Activated T-cell treated with anti-CD3 and anti-CD28 coated beads, Interleukin-2, amount 50 U/mL, for 1 hour (primary cell): ENCODE measurements at places on chromosomes 3 and 15.

DNA sequence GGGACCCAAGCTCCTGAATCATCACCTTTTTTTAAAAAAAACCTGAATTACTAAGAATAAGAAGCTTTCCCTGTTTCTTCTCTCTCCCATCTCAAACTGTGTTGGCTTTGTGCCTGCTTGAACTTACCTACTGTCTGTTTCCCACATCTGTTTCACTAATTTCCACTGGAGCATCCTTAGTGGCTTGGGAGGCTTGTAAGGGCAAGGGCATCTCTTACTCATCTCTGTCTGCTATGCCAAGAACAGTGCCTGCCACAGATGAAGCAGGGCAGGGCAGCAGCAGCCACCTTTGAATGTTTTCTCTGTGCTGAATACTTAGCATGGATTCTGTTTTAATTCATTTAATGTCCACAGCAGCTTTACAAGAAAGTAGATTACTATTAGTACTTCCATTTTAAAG, 42.3 kb downstream of the SNRK start:
- no peak for DNase-seq

GRCh38 chr3:141460097-141460704, 26.6 kb upstream of the RASA2 start:
- peak; percentile 88 for DNase-seq

DNA sequence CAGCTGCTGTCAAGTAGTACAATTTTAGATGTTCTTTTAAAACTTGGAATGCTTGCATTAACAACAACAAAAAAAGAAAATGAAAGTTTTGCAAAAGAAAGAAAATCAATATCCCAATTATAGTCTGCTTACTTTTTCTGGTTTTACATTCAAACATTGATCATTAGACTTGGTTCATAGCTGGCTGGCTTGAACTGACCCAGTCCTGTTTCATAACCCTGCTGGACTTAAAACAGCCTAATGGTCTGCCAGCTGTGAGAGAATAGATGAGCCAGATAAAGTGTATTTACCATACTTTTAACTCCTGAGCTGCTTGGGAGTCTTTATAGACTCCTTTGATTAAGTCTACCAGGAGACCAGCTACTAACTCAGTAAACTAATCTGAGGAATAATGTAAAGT, 59.2 kb downstream of the PIAS1 start:
- no peak for DNase-seq

DNA sequence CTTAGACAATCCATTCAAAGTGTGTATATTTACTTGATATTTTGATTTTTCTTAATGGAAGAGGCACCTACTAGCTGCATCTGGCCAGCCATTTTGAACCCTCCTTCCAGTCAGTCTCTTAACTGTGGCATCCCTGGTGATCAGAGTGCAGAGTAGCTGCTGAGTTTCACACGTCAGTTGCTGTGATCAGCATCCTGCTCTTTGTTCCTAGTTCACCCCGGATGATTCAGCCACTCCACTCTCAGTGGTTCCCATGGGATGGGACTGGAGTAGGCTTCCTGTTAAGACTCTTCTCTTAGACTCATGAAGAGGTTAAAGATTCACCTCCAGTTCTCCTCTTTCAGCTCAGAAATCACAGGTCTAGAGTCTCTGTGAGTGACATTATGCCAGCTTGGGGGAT, 75.8 kb downstream of the STXBP5L start:
- no peak for DNase-seq

DNA sequence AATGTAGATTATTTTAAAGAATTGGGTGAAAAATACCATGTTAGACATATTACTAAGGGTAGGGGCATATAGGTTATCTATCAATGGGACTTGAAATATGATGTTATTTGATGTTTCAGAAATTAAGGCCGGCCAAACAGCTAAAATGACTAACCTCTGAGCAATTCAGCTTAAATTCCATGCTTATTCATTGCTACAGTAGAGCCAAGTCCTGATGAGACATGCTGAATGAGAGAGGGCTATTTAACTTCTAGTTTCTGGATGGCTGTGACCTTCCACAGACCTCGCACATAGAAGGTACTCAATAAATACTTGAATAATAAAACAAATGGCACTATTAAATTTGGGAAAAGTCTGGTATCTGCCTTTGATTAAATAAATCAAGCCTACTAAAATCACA, 175.6 kb upstream of the WNT5A start:
- no peak for DNase-seq

DNA sequence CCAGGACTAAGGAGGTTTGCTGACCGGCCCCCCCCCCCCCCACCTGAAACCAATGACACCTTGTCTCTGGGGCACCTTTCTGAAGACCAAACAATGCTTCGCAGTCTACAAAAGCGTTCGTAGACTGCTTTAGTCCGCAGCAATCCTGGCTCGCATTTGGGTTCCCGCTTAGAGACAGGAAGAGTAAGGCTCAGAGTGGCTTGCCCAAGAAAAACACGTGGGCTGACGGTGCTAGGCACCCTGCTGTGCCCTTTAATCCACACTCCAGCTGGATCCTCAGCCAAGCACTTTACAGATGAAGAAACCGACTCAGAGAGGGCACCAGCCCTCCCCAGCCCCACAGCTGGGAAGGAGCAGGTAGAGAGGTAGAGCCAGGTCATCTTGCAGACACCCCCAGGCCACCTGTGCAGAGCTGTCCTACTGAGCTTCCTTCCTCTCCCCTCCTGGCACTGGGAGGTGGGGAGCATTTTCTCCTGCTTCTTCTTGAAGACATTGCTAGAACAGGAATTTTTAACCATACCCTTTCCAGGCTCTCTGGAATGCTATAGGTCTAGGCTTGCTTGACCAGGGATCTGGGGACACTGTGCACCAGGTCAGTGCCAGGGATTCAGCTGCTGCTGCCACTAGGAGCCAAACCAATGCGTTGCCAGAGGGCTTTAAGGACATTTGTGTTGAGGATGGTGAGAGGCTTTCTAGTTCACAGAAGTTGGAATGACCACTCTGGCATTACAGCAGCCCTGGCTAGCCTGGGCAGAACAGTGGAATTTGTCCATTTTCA, 1.0 kb upstream of the KLF15 start:
- DNase-seq = no peak

GRCh38 chr15:74306781-74307217, 60.6 kb downstream of the CYP11A1 start:
- DNase-seq = no peak

- no peak for DNase-seq
These were observed 14.7 kb upstream of the PIK3CB start for GRCh38 chr3:138849222-138849940.

- DNase-seq = no peak
These were observed 44.8 kb downstream of the FILIP1L start for GRCh38 chr3:100069472-100069871.

DNA sequence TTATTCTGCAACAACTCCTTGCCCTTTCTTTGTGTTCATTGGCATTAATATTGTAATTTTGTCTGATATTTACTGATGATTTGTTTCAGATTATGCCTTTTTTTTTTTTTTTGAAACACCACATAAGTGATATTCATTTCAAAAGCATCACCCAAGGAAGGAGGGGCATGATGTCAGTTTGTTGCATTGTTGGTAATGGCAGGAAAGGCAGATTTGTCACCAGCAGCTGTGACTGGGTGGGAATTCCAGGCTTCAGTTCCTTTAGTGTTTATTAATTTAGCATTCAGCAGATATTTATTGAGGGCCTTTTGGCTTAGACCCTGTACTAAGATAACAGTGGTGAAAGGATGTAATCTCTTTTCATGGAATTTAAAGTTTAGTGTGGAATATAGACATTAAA, 19.5 kb downstream of the SENP2 start:
- DNase-seq = no peak

GRCh38 chr15:62909257-62909656, 133.3 kb upstream of the TPM1 start:
- DNase-seq = no peak

DNA sequence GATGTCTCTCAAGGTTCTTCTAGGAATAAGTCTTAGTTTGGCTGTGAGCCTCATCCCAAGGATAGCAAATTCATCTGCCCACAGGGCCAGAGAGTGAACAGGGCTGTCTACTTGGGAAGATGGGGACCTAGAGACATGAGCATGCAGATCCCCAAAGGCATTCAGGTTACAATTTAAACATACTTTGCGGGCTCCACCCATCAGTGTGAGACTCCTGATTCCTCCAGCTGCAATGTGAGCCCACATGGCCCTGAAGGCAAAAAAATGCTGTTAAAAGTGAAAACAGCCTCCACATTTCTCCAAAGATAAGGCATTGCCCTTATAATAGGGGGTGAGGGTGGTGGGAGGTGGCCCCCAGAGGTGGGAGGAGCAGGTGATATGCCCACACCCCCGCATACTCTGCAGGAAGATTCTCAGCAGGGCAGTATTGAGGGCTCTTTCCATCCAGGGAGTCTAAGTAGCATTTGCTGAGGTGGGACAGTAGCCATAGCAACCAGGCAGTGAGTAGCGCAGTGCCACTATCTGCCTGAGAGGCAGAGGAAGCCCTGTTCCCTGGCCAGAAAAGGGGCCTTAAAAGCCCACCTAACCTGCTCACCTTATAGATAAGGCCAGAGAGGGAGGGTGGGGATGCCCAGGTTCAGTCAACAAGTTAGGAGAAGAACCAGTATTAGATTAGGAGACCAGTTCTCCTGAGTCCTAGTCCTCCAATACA, 31.2 kb downstream of the TGM4 start:
- no peak for DNase-seq

DNA sequence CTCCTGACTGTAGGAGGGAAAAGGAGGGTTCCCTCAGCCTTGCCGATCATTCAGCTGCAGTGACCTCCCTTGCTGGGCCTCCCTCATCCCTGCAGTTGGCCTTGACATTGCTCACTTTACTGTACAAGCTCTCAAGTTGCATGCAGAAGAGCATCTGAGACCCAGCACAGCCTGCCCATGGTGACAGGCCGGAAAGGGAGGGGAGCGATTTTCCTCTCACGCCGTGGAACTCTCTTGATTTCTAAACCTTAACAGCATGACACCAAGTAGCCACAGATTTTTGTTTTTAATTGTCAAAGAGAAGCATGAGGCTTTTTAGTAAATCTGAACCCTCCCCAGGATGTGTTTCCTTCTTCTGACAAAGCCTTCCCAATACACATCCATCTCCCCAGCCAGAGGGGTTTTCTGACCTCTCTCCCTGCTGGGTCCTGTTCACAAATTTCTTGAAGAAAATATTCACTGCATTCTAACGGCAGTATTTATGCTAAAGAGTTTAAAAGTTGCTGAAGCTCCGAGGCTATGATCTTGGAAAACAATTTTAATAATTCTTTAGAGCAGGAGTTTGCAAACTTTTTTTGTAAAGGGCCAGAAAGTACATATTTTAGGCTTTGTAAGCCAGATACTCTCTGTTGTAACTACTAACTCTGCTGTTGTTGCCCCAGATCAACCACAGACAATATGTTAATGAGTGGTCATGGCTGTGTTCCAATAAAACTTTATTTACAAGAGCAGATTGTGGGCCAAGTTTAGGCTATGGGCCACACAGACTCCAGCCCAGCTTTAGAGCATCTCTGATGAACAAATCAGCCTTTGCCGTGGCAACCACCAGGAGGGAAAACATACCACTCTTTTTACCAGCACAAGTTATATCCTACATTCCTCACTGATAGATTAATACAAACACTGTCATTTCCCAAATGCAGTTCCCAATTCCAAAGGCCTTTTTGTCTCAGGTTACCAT, 34.8 kb downstream of the LMCD1 start:
- no peak for DNase-seq

DNA sequence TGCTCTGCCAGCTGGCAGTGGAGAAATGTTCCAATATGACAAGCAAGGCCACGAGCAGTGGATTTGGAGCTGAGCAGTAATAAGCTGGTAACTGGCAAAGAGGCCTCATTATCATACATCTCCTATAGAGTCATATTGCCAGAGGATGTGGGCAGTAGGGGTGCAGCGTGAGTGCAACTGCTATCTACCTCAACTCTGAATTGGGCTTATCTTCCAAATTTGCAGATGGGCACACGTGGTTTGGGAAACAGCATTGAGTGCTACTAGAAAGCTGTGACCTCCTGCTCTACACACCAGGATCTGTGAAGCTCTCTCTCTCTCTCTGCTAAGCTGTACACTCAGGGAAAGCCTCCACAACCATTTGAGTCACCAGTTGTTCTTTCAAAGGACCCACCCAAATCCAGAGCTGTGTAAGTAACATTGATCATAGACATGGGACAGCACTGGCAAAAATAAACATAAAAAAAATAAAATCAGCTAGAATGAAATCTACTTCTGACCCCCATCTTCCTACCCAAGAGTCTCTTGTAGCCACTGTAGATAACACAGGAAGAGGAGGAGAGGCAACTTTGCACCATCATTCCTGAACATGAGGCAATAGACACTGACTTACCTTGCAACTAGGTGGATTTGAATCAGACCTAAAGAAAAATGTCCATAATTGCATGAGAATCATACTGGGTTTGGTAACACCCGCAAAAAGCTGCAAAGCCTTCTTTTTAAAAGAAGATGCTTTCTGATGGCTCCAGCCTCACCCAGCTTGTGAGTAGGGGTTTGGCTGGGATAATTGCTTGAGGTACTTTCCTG, 82.9 kb upstream of the THBS1 start:
- no peak for DNase-seq

GRCh38 chr3:187396661-187397060, 28.5 kb downstream of the RTP4 start:
- no peak for DNase-seq

- no peak for DNase-seq
These were observed 69.0 kb downstream of the SLMAP start for GRCh38 chr3:57825116-57825515.

GRCh38 chr3:7209098-7209497, 348.2 kb downstream of the GRM7 start:
- DNase-seq = no peak

- no peak for DNase-seq
These were observed 19.6 kb upstream of the SLC7A14 start for GRCh38 chr3:170605490-170605889.

GRCh38 chr3:140360332-140360731, 317.5 kb upstream of the TRIM42 start:
- DNase-seq = no peak

DNA sequence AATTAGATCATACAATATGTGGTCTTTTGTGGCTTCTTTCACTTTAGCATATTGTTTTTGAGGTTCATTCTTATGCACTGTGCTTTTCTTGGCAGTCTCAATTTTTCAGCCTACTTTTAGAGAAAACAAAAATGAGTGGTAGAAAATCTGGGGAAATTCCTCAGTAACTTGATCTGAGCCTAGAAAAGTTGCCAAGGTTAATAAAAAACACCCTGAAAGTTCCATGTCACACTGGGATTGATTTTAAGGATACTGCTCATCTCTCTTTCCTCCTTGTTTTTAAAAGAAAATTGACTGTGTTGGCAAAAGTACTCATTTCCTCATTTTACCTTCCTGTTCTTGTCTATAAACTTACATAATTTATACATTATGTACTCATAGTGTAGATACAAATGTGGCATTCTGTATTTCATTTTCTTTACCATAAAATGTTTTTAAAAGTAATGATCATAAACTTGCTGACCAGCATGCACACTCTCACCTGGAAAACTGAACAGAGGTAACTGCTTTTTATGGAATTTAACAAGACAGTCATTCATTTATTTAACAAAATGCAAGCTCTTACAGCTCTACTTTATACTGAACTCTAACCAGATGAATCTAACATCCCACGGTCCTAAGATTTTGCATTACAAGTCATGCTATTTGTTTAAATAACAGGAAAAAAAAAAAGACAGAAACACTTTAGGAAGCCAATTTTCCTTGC, 28.6 kb upstream of the SH3BP5 start:
- no peak for DNase-seq

GRCh38 chr3:177773717-177774116, 576.4 kb upstream of the TBL1XR1 start:
- DNase-seq = no peak
